ENCODE measurements at places on chromosomes 3 and 15.

DNA sequence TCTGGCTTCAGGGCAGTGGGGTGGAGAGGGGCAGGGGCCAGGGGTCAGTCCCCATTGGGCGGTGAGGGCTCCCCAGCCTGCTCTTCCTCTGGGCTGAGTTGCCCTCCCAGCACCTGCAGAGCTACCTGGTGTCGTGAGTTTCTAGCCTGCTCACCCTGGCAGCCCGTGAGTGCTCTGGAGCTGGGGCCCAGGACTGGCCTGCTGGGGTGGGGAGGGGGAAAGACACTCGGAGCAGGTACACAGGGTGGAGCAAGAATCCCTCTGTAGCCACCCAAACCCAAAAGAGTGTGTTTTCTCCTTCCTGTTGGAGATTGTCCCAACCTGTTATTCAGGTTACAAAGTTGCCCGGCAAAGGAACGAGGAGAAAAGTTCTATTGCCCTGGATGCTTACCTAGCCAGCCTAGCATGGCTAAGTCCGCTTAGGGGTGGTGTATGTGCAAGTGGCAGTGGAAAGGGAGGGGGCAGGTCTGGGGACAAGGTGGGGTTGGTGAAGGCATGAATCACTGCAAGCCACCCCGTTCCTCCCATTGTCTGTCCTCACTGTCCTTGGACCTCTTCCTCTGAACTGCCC, 8.9 kb downstream of the FAM3D start:
- DNase-seq: no peak

- DNase-seq: peak; percentile 18
Observed at GRCh38 chr15:68791431-68792283, 29.0 kb downstream of the ANP32A start.

DNA sequence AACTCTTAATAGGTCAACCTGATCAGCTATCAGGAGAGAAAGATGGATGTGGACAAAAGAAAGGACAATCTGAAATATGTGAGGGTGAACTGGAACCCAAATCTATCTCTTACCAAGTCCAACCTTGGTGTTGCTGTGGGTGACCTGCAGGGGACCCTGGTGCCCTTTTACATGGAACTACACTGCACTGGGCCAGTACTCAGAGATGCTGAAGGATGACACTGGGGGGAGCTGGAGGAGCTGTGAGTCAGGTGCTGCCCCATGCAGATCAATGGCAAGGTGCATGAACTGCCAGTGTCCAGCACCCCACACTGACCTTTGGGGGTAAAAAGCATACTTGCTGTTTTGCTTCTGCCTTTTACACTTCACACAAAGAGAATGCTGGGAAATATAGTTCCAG, 55.6 kb upstream of the TBC1D5 start:
- DNase-seq: no peak

DNA sequence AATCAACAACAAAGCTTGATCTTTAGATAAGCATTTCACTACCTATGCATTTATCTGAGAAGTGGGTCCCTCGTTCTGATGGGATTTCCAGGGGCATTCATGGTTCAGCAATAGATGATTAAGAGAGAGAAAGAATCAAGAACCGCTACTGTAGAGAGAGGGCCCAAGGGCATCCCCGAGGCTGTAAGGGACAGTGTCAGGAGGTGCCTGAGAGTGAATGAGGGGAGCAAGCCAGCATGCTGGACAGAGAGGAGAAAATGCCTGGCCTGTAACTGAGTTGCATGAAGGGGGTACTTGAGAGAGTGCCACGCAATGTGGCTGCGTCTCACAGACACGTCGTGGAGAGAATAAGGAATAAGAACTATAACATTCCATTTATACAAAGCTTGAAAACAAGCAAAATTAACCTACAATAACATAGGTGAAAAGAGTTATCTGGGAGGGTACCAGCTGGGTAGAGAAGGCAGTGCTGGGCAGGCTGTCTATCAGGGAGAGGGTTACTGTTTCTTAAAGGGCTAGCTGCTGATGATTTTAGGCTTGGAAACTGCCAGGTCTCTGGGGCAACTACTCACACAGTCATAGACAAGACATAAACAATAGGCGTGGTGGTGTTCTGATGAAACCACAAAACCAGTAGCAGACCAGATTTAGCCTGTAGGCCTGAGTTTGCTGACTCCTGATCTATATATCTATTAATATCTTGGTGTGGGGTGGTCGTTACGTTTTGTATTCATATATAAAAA, 374.6 kb upstream of the CFAP20DC start:
- no peak for DNase-seq

- no peak for DNase-seq
Observed at GRCh38 chr3:17257269-17257668, 372.5 kb downstream of the PLCL2 start.

DNA sequence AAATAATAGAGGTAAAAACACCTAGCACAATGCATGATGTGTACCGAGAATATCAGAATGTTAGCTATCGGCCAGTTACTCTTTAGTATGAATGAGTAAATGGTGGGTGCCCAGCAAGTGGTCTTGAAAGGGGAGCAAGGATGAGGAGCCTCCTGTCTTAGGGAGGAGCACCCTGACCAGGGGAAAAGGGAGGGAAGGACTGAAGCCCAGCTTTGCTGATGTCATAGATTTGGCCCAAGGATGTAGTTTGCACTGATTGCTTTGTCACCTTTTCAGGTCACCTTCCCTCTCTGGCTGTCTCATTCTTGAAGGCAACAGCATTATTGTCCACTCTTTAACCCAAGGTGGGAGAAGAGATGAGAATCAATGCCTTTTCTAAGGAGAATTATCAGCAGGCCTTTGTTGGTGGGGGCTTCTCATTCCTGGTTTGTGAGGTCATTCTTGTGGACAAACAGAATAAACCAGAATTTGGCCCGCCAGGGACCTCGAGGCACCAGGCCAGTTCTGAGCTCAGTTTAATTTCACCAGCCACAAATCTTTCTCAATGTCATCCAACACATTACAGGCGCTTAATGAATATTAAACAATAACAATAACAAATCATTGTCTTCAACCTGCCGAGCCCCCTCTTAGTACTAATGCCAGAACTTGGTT, 231.3 kb downstream of the VPS13C start:
- DNase-seq: no peak

DNA sequence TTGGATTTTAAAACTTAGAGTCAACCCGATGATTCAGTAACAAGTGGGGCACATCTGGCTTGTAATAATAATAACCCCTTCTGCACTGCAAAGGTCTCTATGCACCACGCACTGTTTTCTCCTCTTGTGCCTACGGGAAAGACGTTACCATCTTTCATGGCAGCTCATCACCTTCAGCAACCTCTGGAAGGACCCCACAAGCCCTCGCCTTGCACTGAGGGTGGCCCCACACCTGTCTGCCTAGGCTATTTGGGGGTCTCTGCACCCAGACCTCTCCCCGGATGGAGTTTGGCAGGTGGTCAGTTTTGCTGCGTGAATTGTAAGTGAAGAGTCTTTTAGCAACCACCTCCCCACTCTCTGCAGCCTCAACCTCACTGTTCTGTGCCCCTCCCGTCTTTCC, 138.6 kb upstream of the MEF2A start:
- DNase-seq: no peak

- no peak for DNase-seq
Observed at GRCh38 chr15:72233769-72234168, 2.8 kb upstream of the PKM start.

- no peak for DNase-seq
Observed at GRCh38 chr15:39125904-39126303, 455.0 kb upstream of the THBS1 start.

- no peak for DNase-seq
Observed at GRCh38 chr3:63814237-63814636, 4.9 kb upstream of the C3orf49 start.

- DNase-seq: no peak
Observed at GRCh38 chr3:104126463-104126862, 1240.2 kb upstream of the ALCAM start.

DNA sequence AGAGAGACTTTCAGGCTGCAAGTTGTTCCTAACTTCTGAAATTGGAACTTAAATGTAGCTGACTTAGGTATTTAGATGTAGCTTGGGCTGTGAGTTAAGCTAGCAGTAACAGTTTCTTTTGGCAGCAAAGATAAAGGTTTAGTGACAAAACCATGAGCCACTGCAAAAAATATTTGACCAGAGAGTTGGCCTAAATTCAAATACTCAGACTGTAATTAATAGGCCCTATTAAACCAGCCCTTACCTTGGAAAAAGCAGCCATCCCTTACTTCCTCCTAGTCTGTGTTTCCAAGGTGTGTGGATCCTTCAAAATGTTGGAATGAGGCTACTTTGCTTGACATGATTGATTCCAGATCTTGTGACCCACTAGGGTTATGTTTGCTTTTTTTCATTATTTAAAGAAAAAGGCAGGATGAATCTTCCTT, 8.2 kb downstream of the TPM1 start:
- no peak for DNase-seq

GRCh38 chr15:101086394-101087171, 165.3 kb downstream of the CHSY1 start:
- DNase-seq: no peak

DNA sequence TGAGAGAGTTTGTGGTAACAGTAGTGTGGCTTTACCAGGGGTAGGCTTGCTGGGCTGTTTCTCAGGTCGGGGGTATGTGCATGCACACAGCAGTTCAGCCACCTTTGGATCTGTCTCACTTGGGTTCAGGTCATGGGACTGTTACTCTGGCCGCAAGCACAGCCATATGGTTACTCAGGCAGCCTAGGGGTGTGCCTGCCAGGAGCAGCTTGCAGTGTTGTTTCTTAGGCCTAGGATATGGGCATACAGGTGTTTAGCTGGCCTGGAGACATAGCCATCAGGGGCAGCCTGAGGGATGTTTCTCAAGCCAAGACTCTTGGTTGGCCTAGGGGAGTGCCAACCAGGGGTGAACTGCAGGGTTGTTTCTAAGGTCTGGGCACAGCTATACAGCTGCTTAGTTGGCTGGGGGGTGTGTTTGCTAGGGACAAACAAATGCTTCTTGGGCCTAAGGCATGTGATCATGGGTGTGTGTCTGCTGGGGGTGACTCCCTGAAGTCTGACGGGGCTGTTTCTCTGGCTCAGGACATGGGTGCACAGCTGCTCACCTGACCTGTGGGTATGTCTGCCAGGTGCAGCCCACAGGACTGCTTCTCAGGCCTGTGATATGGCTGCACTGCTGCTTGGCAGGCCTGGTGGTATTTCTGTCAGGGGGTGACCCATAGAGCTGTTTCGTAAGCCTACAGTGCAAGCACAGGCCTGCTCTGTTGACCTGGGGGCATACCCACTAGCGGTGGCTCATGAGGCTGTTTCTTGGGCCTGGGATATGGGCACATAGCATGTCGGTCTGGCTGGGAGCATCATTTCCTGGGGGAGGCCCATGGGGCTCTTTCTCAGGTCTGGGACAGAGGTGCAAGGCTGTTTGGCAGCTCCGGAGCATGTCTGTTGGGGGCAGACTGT, 168.0 kb upstream of the THRB start:
- no peak for DNase-seq

- DNase-seq: no peak
Observed at GRCh38 chr3:13572926-13573623, 24.1 kb downstream of the FBLN2 start.

- no peak for DNase-seq
Observed at GRCh38 chr3:174153871-174154270, 705.3 kb upstream of the NAALADL2 start.

GRCh38 chr3:115692887-115693524, 69.7 kb downstream of the GAP43 start:
- peak; percentile 41 for DNase-seq

DNA sequence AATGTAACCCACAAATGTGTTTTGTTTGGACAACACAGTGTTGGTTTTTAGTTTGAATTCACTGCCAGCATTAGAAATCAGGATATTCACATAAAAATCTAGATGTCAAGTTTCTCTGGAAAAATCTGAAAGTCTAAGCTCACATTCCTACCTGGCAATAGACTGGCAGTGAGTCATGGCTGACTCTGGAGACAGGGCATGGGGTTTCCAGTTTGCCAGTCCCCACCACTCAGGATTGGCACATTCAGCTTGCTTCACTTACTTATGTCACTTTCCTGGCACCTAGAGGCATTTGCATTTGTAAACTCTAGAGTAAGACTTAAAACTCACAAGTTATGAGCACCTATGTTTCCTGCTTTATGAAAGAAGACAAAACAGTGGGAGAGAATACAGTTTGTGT, 19.1 kb upstream of the SEC61A1 start:
- no peak for DNase-seq

DNA sequence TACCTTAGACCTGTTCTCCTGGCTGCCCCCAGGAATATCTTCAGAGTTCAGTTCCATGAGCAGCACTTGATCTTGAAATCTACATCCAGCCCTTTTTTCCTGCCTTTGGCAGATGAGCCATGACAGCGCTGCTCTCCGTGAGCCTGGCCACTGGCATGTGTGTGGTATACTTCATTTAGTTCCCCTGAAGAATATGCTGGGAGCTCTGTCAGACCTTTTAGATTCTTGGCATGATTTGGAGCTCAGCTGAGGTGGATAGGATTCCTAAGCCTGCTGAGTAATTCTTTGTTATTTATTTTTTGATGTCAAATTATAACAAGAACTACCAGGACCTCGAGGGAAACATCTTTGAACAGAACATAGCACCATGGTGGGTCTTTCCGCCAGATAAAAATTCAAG, 121.7 kb downstream of the EDEM1 start:
- DNase-seq: no peak

Measured in activated CD8-positive, alpha-beta memory T cell treated with anti-CD3 and anti-CD28 coated beads for 1 hour (primary cell).